ENCODE measurements at places on chromosomes 6 and 20.

GRCh38 chr6:161613711-161614110 lies 339.9 kb upstream of the AGPAT4 start:
- DNase-seq: no peak

DNA sequence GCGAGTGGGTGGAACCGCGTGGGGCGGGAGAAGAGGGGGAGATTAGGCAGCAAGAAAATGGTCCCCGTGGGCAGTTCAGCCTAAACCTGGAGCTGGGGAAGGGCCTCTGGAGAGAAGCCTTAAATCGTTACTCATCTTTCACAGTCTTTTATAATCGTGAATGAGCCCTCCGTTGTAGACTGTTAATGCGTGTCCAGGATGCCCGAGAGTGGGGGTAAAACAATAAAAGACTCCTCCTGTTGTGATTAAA lies 11.0 kb upstream of the ELOVL5 start:
- no peak for DNase-seq

GRCh38 chr6:143872201-143872600 lies 7.9 kb downstream of the ZC2HC1B start:
- no peak for DNase-seq

- DNase-seq: no peak
Observed at GRCh38 chr6:104656235-104656634, 203.5 kb downstream of the HACE1 start.

DNA sequence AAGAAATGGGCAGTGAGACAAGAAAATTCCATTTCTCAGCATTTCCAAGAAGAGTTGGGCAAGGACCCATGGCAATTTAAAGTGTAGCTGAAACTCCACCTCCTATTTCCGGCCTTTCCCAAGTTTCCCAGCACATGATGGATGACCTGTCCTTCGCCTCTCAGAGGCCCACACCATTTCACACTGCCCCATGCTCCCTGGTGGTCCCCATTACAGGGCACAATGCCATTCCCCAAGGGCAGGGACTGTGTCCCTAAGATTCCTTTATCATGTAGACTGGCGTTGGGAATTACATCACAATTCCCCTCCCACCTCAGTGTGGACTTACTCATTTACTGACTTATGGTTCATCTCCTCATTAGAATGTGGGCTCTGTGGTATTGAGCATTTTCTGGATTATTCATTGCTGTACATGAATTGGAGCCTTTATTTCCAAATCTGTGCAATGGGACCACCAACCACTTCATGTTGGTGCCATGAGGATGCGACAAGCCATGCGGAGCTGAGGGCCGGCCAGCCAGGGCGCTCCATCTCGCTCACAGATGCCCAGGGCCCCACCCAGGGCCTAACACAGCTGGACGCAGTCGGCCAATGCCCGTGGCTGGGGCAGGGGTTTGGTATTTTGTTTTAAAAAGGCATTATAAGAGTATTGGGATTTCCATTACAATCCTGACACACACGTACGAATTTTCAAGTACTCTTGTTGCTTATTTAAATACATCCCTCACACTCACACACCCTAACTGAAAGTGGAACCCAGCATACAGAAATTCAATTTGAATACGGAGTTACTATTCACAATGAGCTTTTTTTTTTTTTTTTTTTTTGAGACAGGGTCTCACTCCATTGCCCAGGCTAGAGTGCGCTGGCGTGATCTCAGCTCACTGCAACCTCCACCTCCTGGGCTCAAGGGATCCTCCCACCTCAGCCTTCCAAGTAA lies 5.4 kb downstream of the ACSS1 start:
- DNase-seq: no peak

GRCh38 chr6:47587493-47587892 lies 109.9 kb downstream of the CD2AP start:
- DNase-seq: no peak

All from T47D (cell line).